ENCODE measurements at places on chromosomes 7 and 10.

DNA sequence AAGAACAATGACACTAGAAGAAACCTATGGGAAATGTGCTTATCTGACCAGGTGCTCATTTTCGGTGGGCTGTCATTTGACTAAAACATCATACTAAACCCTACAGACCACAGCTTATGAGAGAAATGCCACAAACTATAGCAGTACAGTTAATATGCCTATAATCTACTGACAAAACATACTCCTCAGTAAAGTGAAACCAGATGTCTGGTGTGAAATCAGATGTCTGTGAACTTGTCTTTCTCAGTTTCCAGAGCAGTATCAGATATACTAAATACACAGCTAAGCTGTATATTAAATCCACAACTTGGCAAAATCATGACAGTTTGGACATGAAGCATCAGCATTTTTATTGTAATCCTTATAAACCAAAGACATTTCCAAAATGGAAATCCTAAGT, 3.3 kb downstream of the IMMP2L start:
- DNase-seq, result no peak

DNA sequence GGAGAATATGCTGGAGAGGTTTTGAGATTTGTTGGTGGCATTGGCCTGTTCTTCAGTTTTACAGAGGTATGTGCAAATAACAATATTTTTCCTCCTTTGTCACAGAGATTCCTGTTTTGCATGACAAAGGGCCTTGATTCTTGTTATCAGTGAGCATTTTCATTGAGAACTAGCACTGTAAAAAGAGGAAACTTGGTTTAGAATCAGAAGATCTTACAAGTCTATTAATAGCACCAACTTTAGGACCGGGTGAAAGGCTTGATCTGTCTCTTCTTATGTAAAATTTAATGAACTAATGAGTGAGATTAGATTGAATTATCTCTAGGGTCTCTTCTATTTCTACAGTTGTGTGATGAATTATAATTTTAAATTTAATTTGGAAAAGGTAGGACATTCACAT, 25.5 kb downstream of the TSPAN13 start:
- no peak for DNase-seq

GRCh38 chr7:16730937-16731336, 22.6 kb upstream of the TSPAN13 start:
- DNase-seq, result no peak

GRCh38 chr10:131775433-131775832, 125.4 kb upstream of the PPP2R2D start:
- DNase-seq, result no peak

DNA sequence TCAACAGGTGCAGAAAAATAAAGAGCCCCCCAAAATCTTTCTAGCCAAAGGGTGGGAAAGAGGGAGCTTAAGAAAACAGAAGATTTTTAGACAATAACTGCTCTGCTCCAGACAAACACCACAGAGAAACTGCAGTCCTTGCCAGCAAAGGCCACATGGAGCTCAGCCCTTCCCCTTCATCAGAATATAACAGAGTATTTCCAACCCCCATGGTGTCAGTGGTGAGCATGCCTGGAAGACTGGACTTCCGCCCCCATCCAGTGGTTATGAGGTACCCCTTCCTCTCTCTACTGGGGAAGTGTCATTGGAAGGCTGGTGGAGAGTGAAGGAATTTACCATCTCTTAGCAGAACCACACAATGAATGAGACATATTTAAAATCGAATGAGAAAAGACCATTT, 1007.3 kb upstream of the CELF2 start:
- DNase-seq, result no peak

- DNase-seq, result no peak
These were observed 276.9 kb downstream of the TNS3 start for GRCh38 chr7:47304727-47305719.

All from T follicular helper cell (primary cell).